ENCODE measurements at places on chromosomes 1 and 21.

- DNase-seq, result no peak
These were observed 5.9 kb upstream of the KIF26B start for GRCh38 chr1:245148861-245149260.

- DNase-seq, result no peak
These were observed 11.9 kb downstream of the LYPLAL1 start for GRCh38 chr1:219185486-219186117.

DNA sequence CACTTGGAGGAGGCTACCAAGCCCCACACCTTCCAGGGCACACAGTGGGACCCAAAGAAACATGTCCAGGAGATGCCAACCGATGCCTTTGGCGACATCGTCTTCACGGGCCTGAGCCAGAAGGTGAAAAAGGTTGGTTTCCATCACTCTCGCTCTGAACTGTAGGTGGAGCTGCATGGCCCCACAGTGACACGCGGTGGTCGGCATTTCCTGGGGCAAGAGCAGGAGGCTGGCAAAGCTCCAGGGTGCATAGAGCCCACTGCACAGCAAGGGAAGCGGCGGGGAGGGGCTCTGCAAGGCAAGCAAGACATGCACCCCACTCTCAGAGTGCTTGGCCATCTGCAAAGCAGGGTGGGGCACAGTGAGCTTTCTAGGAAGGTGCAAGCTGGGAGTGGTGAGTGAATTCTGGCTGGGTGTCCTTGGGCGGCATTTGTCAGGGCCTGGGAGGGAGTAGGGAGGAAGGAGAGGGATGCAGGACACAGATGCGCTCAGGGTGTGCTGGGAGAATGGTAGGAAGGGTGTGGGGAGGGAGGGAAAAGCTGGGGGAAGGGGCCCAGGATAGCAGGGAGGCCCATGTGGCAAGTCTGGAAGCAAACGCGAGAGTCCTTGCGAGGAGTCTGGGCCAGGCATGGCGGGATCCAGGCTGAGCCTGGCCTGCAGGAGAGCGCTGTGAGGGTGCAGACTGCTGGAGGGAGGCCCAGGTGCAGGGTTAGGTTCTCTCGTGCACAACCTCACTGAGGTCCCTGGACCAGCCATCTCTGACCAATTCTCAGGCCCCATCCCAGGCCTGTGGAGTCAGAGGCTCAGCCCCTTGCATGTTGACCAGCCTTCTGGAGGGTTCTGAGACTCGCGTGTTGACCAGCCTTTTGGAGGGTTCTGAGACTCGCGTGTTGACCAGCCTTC, 11.0 kb downstream of the TRPM2 start:
- no peak for DNase-seq

DNA sequence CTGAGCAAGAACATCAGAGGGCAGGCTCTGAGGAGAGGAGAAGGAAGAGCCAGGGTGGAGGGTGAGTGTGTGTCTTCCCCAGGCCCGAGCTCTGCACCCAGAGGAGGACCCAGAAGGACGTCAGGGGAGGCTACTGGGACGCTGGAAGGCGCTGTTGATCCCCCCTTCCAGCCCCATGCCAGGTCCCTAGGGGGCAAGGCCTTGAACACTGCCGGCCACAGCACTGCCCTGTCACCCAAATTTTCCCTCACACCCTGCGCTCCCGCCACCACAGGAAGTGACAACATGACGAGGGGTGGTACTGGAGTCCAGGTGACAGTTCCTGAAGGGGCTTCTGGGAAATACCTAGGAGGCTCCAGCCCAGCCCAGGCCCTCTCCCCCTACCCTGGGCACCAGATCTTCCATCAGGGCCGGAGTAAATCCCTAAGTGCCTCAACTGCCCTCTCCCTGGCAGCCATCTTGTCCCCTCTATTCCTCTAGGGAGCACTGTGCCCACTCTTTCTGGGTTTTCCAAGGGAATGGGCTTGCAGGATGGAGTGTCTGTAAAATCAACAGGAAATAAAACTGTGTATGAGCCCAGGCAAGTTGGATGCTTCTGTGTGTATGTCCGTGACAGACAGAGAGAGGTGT, 17.1 kb downstream of the BCAN start:
- no peak for DNase-seq

GRCh38 chr1:42128499-42128898, 24.7 kb upstream of the GUCA2B start:
- no peak for DNase-seq

DNA sequence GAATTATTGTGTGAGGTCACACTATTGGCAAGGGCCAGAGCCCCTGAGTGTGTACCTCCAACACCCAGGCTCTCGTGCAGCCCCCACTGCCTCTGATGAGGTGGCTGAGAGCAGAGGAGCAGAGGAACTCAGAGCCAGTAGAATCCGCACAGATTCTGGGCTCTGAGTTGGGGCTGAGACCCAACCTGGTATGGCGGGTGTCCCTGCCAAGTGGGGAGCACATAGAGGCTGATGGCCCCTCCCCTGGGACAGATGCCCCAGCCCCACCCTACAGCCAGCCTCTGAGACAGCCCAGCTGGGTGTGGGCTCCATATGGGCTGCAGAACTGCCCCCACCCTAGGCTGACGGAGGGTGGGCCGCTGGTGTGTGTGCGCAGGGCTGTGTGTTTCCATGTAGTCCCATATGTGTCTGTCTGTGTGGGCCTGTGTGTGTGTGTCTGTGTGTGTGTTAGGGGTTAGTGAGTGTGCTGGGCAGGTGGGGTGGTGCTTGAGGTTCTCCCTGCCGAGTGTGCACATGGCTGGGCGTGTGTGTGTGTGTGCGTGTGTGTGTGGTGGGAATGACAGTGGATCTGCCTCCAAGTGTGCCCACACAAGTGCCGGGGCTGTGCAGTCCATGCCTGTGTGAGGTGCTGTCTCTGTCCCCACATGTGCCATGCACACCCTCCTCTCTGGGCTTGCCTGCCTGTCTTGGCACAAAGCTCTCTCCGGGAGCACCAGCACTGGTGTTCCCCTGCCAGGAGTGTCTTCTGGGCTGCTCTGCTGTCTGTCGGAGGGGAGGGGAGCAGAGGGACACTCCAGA, 24.4 kb downstream of the FOXO6 start:
- peak; percentile 20 for DNase-seq

- no peak for DNase-seq
These were observed 9.8 kb upstream of the MYSM1 start for GRCh38 chr1:58709540-58710175.

Measured in DMS79 (cell line).